ENCODE measurements at places on chromosomes 7 and 10.

GRCh38 chr10:31062856-31063255 is 31.2 kb upstream of the ZNF438 start:
- no peak for DNase-seq

DNA sequence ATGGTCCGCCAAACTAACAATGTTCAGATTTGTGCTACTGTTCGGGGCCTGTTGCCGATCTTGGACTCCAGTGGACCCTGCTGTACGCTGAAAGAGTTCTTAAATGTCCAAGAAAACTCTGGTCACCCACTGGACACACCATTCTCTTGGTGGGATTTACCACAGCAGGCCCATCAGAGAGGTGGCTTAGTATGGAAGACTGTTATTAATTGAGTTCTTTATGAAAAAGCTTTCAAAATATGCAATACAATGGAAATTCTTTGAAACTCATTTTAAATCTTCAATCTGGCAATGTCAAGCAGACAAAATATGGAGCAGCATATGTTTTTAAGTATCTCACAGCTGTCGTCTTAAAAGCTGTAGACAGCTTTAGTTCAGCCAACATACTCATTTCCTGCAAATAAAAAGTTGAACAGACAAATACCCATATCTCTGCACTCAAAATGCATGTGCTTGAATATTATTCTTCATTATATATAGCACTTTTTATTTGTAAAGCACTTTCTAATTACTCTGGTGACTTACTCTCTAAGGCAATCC is 37.4 kb upstream of the GRM8 start:
- DNase-seq, result no peak

DNA sequence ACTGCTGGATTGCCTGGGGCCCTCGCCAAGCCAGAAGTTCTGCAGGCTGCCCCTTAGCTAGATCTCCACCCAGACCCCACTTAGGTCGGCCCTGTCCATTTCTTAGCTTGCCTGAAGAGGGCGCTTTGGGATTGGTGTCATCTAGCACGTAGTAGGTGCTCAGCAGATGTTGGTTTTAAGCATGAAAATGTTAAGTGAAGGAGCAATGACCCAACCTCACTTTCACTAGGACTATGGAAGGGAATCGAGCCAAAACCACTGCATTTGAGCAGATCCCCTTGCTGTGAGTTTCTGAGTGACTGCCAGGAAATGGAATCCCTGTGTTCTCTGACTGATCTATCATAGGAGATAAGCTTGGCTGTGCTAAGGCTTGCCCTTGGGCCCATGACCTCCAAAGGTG is 131.7 kb upstream of the EEPD1 start:
- DNase-seq, result no peak

- no peak for DNase-seq
Measured at GRCh38 chr7:24718977-24719491, 38.2 kb downstream of the GSDME start.

GRCh38 chr10:88838766-88839350 is 12.8 kb downstream of the ANKRD22 start:
- DNase-seq, result no peak

DNA sequence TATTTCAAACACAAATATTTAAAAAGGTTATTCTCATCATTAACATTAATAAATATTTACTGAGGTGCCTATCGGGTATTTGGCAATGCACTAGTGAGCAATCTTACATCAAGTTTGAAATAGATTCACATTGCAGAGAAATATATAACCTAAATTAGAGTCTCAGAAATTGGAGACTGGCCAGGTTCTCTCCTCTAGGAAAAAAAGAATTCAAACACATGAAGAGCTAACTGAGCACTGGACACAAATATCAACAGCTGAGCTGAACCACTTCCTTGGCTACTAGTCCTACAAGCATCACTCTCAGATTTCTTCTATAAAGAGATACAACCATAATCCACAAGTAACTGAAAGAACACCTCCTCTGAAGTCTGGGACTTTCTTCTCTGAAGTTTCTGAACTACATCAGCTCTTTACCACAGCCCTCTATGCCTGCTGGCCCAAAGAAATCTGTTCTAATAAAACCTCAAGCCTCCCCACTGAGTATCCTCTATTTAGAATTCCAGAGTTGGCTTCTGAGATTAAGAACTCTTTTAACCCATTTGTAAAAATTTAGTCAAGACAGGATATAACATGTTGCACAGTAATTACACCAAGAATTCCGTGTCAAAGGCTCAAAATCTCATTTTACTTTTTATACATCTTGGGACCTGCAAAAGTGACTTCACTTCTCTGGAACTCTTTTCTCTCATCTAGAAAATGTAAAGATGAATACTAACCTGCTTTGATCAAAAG is 45.2 kb downstream of the MTERF1 start:
- no peak for DNase-seq

DNA sequence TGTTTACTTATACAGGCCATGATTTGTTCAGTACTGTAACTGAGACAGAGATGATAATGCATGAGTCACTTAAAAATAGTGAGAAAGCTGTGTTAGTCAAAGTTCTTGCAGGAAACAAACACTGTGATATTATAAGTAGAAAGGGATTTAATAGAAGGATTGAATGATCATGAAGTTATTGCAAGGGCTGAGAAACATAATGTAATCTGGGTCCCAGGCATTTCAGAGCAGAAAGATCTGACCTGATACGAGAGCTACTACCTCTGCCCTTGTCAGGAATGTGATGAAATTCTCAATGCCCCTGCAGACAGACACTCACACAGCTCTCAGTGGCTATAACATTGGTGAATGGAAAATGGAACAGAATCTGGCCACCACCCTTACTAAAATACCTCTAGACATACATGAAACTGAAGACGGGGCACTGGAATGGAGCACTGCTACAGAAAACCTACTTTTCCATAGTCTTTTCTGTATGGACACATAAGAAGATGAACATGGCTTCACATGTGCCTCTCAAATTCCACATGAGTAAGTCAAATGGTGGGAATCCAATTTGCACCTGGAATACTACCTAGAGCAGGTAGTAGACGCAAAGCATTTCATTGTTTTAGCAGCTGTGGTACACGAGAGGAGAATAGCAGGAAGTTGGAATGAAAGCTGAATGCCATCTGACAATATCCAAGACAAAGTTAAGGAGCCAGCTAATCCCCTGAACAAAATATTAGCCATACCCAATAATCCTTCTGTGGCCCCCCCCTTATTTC is 19.1 kb upstream of the VWDE start:
- DNase-seq, result no peak

DNA sequence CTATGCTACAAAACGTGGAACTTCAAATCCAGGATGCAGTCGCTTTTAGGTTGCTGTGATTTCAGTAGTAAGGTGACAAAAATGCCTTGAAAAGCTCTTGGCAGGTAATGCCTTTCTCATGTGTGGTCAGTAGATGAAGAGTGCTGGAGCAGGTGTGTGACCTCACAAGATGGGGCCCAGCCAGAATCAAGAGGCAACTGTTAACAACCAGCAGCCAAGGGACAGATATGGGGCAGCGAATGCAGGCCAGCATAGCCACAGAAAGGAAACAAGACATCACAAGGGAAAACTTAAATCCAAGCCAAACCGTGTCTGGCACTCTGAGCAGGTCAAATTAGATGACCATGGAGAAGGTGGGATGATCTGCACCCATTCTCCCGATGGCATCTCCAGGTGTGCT is 12.3 kb downstream of the HUS1 start:
- no peak for DNase-seq

- DNase-seq, result no peak
Measured at GRCh38 chr7:3446786-3447185, 145.7 kb downstream of the SDK1 start.

DNA sequence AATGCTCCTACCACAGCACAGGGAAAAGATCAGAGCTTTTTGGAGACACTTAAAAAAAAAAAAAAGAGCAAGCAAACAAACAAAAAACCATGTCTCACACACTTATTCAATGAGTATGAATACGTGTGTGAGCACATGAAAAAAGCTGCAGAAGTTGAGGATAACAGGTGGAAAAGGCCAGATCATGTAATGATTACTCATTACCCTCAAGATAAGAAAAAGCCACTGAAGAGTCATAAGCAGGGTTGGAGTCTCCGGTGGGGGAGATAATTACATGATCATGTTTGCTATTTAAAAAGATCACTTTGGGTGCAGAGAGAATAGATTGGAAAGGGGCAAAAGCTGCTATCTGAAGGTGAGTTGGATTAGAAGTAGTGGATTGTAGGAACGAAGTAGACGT is 77.0 kb downstream of the POU6F2 start:
- no peak for DNase-seq

- no peak for DNase-seq
Measured at GRCh38 chr7:157709531-157710251, 372.9 kb downstream of the DNAJB6 start.

GRCh38 chr7:14576578-14576977 is 326.0 kb downstream of the DGKB start:
- no peak for DNase-seq

DNA sequence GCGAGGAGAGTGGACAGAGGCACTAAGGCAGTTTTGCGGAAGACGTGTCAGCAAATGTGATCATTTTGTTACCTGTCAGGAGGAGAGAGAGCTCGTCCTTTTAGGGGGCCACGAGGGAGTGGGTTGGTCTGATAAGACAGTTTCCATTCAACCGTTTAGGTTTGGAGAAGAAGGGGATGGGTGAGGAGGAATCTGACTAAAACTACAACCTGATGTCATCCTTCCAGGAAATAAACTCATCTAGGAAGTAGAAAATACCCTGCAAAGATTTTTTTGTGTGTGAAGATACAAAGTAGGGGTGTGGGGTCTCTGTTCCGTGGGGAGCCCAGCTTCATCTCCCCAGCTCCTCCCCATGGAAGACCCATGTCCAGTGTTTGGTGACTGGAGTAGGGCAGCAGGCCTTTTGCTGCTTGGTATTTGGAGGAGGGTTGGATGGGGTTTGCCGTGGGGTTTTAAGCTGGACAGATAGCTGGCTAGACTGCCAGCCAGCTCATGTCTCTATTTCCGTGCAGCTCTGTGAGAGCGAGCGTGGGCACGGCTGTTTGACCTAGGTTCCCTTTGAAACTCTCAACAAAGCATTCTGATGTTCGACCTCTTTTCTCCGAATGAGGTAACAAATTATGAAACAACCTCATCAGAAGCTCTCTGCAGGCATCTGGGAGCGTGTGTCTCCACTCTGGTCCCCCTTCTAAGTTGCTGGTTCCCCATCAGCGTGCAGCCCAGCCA is 136.0 kb upstream of the TCF7L2 start:
- DNase-seq, result no peak

DNA sequence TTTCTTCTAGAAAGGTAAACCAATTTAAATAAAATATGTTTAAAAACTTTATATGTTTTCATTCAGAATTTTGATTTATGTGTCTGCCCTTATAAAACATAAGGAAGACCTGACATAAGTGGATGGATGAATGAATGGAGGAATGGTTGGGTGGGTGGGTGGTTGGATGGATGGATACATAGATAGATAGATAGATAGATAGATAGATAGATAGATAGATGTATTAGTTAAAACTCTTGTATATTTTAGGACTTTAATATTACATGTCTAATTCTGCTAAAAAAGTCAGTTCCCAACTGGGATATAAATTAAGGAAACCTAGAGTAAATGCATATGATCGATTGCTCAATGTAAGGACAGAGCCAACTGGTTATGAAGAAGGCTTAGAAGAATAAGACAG is 156.3 kb upstream of the WNT16 start:
- DNase-seq, result no peak

DNA sequence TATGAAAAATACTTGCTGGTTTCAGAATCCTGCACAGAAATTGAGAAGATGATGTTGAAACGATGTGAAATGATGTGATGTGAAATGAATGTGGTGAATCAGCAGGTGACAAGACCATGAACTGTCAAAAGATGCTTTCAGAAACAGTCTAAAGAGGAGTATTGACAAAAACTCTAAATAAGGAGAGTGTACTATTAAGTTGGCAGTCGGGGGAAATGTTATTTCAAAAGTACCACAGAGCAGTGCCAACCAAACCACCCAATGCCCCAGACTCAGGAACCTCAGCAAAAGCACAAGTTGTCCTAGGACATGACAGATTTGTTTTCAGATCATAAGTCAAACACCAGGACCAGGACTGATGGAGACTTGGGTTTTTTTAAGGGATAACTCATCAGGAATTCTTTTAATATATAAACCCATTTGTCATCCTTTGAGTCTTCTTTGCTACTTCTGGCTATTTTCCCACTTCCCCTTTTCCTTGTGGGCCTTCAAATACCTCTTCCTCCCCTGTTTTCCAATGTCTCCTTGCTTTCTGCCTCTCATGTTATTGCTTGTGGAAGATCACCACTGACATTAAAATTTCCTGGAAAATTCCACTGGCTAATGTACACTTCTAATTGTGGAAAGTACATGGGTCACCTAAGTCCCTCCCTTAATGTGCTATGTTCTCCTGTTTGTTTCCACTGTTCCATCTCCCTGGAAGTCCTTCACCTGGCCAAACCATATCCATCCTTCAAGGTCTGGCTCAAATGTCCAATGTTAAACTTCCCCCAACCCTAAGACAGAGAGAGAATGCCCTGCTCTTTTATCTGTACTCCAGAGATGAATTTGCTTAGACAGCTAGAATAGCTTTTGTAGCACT is 10.2 kb upstream of the PPP1R3C start:
- no peak for DNase-seq

- DNase-seq, result no peak
Measured at GRCh38 chr10:9253121-9253520, 1198.6 kb downstream of the GATA3 start.

GRCh38 chr10:1679821-1680650 is 57.3 kb downstream of the ADARB2 start:
- no peak for DNase-seq

DNA sequence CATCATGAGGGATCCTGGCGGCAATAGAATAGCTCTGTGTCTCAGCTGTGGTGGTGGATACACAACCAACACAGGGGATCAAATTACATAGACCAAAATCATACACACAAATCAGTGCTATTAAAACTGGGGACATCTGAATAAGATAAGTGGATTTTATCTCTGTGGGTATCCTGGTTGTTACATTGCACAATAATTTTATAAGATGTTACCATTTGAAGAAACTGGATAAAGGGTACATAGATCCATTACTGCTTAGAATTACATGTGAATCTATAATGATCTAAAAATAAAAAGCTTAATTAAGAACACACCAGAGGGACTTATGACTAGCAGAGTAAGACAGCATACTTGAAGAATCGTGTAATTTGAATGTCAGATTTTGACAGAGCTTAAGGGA is 8.2 kb upstream of the FAM3C start:
- no peak for DNase-seq

GRCh38 chr10:117432866-117433265 is 57.6 kb upstream of the PDZD8 start:
- DNase-seq, result no peak

GRCh38 chr10:16384021-16384420 is 52.8 kb upstream of the PTER start:
- DNase-seq, result no peak

- no peak for DNase-seq
Measured at GRCh38 chr10:26358071-26358470, 80.1 kb upstream of the APBB1IP start.

- DNase-seq, result no peak
Measured at GRCh38 chr7:23106823-23107663, 1.5 kb downstream of the KLHL7 start.

GRCh38 chr7:157972914-157973313 is 614.7 kb downstream of the PTPRN2 start:
- DNase-seq, result no peak

All from NCI-H1930 (cell line).